Activated CD4-positive, alpha-beta T cell treated with anti-CD3 and anti-CD28 coated beads, Interleukin-2, amount 10 ng/mL, durations not matched to agents 7 days and 5 days (primary cell): ENCODE measurements at places on chromosomes 12 and 14. TPM values are rescaled to one million over a fixed set of nuclear protein-coding genes. Genes with fewer than 3 reads are reported as not detected.

GRCh38 chr14:67335781-67336180 is 23.8 kb downstream of the ATP6V1D start:
- peak; percentile 21 for DNase-seq

DNA sequence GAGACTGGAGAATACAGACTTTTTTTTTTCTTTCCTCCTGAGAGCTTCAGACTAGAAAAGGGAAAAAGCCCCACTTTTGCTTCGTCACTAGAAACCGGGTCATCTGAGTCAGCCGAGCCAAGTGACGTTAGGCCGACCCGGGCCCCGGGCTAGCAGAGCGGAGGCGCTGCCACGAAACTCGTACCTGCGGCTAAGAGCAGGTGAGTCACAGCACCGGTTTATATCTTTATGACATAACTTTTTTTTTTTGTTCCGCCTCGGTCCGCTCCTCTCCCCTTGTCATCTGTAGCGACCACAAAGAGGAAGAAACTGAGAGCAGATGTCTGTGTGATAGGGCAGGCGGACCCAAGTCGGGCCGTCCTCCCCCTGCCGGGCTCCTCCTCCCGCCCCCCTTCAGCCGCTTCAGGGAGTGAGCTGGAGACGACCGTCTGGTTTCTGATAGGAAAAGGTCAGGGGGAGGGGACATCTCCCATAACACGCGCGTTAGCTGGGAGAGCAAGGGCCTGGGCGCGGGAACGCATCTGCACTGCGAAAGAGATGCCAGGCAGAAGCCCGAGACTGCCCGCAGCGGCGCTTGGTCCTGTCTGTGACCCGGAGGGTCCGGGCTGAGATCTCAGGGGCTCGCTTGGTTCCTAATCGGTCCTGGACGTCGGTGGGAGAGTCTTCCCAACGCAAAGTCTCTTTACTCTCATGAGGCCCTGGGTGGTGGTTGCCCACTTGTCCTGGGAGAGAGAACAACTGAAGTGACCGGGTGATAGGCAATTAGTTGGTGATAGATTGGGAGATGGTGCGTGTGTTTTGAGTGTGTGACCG is 586 bp downstream of the TTC6 start:
- no peak for DNase-seq

GRCh38 chr12:47360771-47361388 is 281.1 kb upstream of the AMIGO2 start:
- peak; percentile 77 for DNase-seq

DNA sequence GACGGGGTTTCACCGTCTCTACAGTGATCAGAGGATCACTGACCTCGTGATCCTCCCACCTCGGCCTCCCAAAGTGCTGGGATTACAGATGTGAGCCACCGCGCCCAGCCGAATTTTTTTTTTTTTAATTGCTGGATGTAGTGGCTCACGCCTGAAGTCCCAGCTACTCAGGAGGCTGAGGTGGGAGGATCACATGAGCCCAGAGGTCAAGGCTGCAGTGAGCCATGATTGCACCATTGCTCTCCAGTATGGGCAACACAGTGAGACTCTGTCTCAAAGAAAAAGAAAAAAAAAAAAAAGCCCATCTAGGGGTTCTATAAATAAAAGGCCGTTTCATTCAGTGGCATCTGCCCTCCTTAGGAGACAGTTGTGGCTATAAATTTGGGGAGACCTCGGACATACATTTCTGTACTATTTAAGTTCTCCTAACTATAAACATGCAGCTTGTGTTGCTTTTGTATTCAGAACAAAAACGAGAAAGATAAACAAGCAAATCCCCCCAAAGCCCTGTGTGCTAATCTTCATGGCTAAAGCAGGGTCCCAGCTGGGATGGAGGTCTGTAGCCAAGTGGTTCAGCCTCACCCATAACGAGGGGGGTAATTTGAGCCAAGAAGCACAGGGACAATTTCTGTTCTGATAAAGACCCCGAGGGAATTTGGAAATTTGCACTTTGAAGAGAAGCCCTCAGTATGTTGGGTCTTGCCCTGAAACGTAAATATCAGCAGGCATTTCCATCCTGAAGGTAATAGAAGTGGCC is 35.0 kb upstream of the BCL7A start:
- DNase-seq = no peak

DNA sequence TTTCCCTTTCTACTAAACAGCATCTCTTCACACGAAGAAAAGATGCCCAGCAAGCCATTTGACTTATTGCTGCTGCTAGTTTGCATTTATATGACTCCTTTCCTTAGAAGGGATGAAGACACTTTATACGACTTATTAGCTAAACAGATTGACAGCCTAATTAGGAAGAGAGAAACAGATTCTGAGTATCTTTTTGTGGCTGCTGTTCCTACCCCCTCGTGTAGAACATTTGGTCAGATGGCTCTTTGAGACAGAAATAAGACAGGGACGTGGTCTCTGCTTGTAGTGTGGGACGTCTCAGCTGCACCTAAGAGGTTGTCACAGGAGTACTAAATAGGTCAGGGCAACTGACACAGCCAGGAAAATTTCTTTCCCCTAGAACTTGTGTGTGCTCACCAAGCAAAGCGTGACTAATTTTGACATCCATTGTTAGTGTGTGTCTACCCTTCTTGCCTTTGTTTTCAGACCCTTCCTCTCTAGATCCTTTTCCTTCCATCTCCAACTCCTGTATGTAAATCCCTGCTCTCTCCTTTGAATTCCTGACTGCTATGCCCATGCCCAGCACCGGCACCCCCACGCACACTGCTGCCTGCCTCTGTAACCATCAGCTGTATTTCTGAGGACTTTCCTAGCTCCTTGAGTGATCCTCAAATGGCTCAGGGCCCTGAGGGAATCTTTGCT is 83.2 kb downstream of the DAD1 start:
- no peak for DNase-seq

DNA sequence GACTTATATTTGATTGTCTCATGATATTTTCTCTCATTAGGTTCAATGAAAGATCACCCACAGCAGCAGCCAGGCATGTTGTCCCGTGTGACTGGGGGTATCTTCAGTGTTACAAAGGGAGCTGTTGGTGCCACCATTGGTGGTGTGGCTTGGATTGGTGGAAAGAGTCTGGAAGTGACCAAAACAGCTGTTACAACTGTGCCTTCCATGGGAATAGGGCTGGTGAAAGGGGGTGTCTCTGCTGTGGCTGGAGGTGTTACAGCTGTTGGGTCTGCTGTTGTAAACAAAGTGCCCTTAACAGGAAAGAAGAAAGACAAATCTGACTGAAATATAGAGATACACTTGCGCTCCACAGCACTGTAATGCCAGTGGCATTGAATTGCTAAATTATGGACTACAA is 15.4 kb downstream of the TMEM263 start:
- no peak for DNase-seq

- no peak for DNase-seq
These were observed 11.5 kb downstream of the C14orf180 start for GRCh38 chr14:104591031-104591430.

DNA sequence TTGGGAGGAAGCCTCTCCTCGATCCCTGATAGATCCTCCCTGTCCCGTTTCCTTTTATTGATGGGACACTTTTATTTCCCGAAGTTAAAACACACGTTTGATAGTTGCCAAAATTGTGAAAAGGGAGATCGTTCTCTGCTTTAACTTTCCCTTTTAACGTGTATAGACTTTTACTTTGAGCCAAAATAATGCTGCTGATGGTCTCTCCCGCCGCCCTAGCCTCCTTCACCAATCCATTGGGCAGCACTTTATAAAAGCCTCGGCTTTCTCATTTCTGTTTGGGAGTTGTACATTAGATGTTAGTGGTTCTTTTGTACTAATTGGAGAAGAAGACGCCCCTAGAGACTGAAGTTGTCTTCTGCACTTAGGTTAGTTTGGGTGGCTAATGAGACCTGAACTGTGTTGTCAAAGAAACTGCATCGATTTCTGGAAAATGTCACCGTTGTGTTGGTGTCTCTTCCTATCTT is 1.4 kb downstream of the TMTC2 start:
- no peak for DNase-seq

DNA sequence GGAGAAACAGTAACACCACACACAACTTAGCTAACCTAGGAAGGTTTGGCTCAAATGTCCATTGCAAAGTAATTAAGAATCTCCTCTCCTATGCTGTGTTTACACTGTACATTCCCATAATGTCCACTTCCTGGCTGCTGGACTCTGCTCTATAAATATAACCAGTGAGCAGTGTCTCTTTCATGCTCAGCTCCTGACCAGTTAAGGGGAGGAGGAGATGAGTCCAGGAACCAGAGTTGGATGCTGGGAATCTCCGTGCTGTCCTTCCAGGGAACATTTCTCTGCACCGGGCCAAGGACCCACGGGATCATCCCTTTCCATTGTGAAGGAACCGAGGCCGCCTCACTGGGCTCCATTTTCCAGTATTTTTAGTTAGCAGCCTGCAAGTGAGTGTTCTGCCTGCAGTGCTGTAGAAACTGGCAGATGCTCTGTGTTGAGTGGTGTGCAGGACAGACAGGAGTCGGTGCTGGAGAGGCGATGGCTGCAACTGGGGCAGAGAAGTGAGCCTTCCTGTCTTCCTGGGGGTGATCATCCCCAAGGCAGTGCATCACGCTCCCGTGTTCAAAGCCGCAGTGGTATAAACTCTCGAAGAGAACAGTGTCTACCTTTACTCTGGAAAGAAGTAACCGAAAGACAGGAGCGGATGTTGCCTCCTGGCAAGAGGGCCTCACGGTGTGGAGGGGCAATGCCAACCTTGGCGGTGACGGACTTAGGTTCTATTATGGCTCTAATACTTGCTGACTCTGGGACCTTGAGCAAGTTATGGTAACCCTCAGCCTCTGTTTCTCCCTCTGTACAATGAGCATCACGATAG is 195.5 kb downstream of the CACNA1C start:
- DNase-seq = no peak

DNA sequence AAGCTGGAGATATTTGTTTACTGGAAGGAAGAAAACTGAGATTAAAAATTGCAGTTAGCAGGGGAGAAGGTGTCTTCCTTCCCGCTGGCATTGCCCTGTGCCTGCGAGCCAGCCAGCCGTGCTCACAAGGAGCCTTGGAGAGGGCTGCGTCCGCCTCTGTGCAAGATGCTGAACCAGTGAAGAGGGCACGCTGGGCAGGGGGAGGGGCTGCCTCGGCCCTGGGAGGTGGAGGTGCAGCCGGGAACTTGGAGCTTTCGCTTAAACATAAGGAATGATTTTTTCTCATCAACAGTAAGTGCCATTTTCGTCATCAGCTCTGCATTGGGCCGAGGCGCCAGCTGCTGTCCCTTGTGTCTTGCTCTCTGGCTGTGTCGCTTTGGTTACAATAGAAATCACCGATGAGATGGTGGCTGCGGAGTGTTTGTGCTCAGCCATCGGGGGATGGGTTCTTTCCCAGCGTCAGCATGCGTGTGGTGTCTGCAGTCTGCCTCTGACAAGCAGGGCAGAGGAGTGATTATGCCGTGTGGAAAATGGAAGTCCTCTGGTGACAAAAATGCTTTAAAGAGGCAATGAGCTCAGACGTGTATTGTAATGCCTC is 97.3 kb downstream of the ESR2 start:
- DNase-seq = no peak

The LTBR gene
- total RNA-seq = not detected

The CIPC gene
- total RNA-seq = 14.4 TPM

The IQSEC3 gene
- not detected for total RNA-seq

The CPNE6 gene
- total RNA-seq = not detected

The NUMB gene
- 39.6 TPM for total RNA-seq
